ENCODE measurements at places on chromosomes 5 and 9.

DNA sequence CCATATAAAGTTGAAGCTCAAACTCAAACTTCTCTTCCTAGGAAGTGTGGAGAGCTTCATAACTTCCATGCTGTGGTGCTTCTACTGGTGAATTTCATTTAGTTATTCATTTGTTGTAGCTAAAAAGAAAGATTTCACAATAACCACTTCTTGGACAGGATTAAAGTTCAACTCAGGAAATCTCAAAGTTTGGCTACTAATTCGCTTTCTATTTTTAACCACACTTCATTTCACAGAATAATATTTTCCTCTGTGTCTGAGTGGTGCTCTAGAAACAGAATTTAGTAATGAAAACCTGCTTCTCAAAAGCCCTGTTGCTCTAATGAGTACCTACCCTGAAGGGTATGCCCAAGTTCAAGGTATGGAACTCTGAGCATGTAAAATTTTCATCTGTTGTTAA is 73.9 kb downstream of the ACTBL2 start:
- no peak for DNase-seq

DNA sequence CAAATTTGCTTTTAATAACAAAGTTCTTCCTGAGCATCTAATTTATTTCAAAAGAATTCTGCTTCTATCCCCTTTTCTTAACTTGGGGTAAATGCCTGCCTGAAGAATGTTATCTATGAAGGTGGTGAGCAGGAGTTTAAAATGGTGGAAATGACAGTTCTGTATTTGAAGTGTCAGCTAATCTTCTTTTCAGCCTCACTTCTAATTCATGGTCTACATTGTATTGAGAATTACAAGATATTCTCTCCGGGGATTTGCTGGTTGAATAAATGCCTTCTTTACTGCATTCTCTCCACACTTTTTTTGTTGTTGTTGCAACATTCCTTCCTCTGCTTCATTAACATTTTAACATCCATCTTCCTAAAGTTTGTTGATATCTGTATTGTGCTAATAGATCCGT is 143.1 kb upstream of the GRIN3A start:
- no peak for DNase-seq

- no peak for DNase-seq
Observed at GRCh38 chr9:96149533-96150280, 152.3 kb downstream of the HSD17B3 start.

DNA sequence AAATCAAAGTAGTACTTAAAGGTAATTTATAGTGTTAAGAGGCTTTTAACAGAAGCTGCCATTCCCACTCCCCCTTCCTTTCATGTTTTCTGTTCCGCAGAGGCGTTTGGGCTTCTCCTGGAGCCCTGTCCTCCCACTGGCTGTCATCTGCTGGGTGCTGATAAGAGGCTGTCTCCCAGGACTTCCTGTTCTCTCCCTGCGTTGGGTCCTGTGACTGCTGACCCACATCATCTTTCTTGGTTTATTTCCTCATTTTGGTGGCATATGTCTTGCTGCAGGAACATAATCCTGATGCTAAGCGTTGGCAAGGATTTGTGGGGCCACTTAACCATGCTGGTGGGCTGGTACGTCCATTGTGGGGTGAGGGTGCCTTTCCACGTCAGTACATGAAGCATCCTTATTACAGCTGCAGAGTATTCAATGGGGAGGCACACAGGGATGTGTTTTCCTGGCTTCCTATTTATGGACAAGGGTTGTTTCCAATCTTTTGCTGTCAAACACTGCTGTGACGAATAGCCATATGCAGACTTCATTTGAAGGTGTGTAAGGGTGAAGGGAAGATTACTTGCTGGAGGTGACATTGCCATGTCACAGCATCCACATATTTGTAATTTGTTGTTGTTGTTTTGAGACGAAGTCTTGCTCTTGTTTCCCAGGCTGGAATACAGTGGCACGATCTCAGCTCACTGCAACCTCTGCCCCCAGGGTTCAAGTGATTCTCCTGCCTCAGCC is 22.3 kb upstream of the RNF130 start:
- no peak for DNase-seq

- no peak for DNase-seq
Observed at GRCh38 chr5:14469551-14470377, 111.8 kb upstream of the OTULINL start.

- no peak for DNase-seq
Observed at GRCh38 chr5:139666551-139666950, 18.4 kb downstream of the CXXC5 start.

GRCh38 chr5:63555874-63556273 is 406.4 kb downstream of the HTR1A start:
- DNase-seq = no peak
